ENCODE measurements at places on chromosomes 13 and 19. TPM values are rescaled to one million over a fixed set of nuclear protein-coding genes. Genes with fewer than 3 reads are reported as not detected.
A peak's percentile ranks its signal among the peaks of the same experiment; 100 is the strongest.

DNA sequence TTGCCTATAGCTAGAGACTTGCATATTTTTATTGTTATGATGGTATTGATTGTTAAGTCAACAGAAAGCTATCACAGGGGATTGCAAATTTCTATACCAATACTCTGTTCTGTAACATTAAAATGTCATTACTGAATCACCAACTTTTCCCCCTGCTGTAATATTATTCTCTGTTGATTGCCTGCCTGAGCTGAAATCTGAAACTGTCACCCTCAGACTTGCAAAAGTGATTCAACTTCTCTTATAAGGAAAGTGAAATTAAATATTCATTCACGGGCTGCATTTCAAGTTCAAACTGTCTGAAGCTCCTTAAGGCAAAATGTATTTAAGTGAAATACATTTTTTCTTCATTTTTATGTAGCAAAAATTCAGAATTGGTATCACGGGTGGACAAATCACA lies 723.2 kb downstream of the PCDH9 start:
- H3K36me3 ChIP-seq: no peaks in the 10 kb centered on the region
- no peak overlapping the region for H3K27ac ChIP-seq
- no peak for DNase-seq
- no peak overlapping the region for H3K4me3 ChIP-seq

PEX11G gene
- not detected for total RNA-seq

LILRA6 gene
- total RNA-seq: 5.2 TPM

- no peak overlapping the region for H3K4me3 ChIP-seq
- H3K36me3 ChIP-seq: peaks cover 60% of the 10 kb centered on the region
- no peak overlapping the region for H3K27ac ChIP-seq
Observed at GRCh38 chr13:110636701-110637201, 21.4 kb downstream of the NAXD start.

- H3K27me3 ChIP-seq: no peaks in the 10 kb centered on the region
- H3K27ac ChIP-seq: no peak overlapping the region
- no peaks in the 10 kb centered on the region for H3K36me3 ChIP-seq
Observed at GRCh38 chr13:50167224-50167947, 152.1 kb downstream of the KCNRG start.

DNA sequence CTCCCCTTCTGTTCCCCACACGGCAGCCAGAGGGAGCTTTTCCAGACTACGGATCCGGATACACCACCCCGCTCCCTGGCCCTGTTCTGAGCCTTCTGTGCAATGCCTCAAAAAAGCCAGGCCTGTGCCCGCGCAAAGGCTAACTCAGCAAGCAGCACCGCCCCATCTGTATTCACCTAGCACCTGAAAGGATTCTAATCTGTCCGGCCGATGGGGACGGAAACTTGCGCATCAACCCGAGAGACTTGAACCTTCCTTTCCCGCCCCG lies 589 bp downstream of the ZBTB45 start:
- DNase-seq: no peak
- H3K27me3 ChIP-seq: no peaks in the 10 kb centered on the region
- peak overlapping the region; percentile 94 for H3K27ac ChIP-seq
- peaks cover 13% of the 10 kb centered on the region for H3K4me1 ChIP-seq
- peak overlapping the region; percentile 97 for H3K4me3 ChIP-seq

- no peaks in the 10 kb centered on the region for H3K4me1 ChIP-seq
- H3K27ac ChIP-seq: no peak overlapping the region
- no peak for DNase-seq
- H3K4me3 ChIP-seq: no peak overlapping the region
- no peaks in the 10 kb centered on the region for H3K27me3 ChIP-seq
Observed at GRCh38 chr13:47896546-47896945, 104.5 kb downstream of the SUCLA2 start.

GRCh38 chr13:52446265-52446664 lies 4.2 kb downstream of the VPS36 start:
- no peaks in the 10 kb centered on the region for H3K36me3 ChIP-seq
- no peaks in the 10 kb centered on the region for H3K27me3 ChIP-seq
- no peak overlapping the region for H3K4me3 ChIP-seq
- no peak overlapping the region for H3K27ac ChIP-seq
- H3K4me1 ChIP-seq: peaks cover 30% of the 10 kb centered on the region

DNA sequence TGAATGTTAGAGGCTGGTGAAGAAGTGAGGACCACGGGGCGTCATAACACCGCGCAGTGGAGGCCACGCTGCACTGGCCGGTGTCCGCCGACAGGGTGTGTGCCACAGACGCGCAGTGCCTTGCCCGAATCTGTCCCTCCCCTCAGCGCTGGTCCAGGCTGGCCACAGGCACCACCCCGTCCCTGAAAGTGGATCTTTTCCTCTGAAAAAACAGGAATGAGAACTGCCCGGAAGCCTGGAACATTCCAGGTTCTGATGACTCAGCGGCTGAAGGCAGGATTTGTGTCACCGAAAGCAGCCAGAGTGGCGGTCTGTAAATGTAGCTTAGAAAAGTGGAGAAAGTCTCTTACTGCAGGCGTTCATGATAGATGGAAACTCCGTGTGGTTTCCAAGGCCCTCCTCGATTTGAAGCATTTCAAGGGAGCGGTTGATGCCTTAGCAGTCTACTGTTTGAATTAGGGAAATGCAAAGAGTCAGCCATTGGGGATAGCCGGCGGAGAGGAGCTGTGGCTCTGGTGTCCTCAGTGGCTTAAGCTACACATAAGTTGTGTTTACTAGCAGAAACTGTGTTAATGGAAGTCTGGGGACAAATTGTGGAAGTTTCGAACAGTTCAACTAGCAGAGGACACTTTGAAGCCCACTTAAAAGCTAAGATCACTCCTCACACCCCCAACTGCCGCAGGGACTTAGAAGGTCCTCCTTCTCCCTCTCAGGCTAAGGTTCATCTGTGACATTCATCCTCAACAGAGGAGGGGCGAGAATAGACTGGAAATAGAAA lies 70.8 kb downstream of the NUFIP1 start:
- peaks cover 24% of the 10 kb centered on the region for H3K4me1 ChIP-seq
- H3K4me3 ChIP-seq: peak overlapping the region; percentile 65
- no peaks in the 10 kb centered on the region for H3K27me3 ChIP-seq
- peak overlapping the region; percentile 96 for H3K27ac ChIP-seq

SF3A2 gene
- 23.8 TPM for total RNA-seq

DNA sequence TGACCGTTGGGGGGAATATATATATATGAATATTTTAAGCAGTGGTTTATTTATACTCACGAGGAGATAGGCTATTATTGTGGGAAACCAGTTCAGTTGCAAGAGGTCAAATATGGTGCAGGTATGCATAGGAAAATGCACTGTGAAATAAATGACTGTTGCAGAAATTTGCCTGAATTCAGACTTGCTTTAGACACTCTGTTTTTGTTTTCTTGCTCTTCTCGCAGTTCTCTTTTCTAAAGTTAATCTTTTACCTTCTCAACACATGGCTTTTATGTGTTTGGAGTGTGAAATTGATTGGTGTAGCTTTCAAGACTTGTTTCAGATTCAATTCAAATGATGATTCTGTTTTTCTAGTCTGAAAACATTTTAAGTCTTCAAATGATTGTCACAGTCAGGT lies 109.7 kb downstream of the LRCH1 start:
- H3K27ac ChIP-seq: no peak overlapping the region
- DNase-seq: no peak
- no peaks in the 10 kb centered on the region for H3K27me3 ChIP-seq
- no peak overlapping the region for H3K4me3 ChIP-seq
- H3K4me1 ChIP-seq: peaks cover 57% of the 10 kb centered on the region

- H3K27me3 ChIP-seq: no peaks in the 10 kb centered on the region
- DNase-seq: no peak
- H3K4me3 ChIP-seq: no peak overlapping the region
- no peak overlapping the region for H3K27ac ChIP-seq
Observed at GRCh38 chr13:56700324-56700723, 440.4 kb upstream of the PRR20A start.

DNA sequence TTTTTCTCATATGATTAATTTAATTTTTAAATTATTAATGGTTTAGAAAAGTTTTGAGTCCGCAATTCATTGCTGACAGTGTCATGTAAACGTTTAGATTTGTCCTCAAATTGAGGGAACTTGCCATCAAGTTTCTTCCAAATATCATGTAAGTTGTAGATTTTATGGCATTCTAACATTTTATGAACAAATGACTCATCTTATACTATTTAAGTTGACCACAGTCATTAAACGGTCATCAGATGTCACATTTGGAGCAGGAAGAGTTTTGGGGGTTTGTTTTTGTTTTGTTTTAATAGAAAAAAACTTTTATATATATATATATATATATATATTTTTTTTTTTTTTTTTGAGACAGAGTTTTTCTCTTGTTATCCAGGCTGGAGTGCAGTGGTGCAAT lies 4.3 kb downstream of the ZNF114 start:
- H3K36me3 ChIP-seq: no peaks in the 10 kb centered on the region
- H3K4me1 ChIP-seq: peaks cover 4% of the 10 kb centered on the region
- no peak overlapping the region for H3K27ac ChIP-seq
- H3K27me3 ChIP-seq: no peaks in the 10 kb centered on the region
- H3K4me3 ChIP-seq: no peak overlapping the region

DNA sequence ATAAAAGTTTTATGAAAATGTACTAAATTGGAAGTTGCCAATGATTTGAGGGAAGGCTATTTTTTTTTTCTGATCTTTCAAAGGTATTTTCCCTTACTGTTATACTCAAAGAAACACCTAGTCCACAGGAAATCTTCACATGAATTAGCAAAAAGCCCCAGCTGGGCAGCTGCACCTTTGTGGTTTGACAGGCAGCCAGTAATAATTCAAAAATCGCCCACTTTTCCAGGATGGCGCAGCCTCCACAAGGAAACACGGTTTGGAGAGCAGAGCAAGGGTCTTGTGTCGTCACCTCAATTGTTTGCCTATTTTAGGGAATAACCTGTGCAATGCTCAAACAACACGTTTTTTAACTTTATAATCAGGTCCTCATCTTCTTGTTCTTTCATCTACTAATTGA lies 324.9 kb upstream of the GPC6 start:
- H3K4me1 ChIP-seq: peaks cover 4% of the 10 kb centered on the region
- no peak overlapping the region for H3K27ac ChIP-seq
- H3K4me3 ChIP-seq: no peak overlapping the region
- no peak for DNase-seq
- H3K36me3 ChIP-seq: no peaks in the 10 kb centered on the region
- H3K27me3 ChIP-seq: no peaks in the 10 kb centered on the region

SIGLEC10 gene
- 13.3 TPM for total RNA-seq

ANGPTL8 gene
- not detected for total RNA-seq

KLF2 gene
- 34.9 TPM for total RNA-seq

DNA sequence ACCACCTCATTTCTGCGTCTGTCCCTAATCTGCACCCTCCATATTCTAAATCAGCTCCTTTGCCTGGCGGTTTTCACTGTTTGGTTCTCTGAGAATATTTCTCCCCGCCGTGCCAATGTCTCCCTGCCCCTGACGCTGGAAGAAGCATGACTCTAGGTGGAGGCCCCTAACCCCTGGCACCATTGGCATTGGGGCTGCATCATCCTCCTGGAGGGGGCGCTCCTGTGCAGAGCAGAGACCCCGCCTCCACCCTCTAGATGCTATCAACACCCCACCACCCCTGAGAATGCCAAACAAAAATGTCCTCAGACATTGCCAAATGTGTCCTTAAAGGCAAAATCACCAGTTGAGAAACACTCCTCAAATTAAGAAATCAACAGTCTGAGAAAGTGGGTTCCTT lies 6.5 kb downstream of the ZSCAN5B start:
- H3K4me3 ChIP-seq: no peak overlapping the region
- H3K27ac ChIP-seq: no peak overlapping the region
- no peaks in the 10 kb centered on the region for H3K4me1 ChIP-seq
- no peaks in the 10 kb centered on the region for H3K27me3 ChIP-seq

- H3K4me1 ChIP-seq: peaks cover 26% of the 10 kb centered on the region
- H3K4me3 ChIP-seq: no peak overlapping the region
- no peaks in the 10 kb centered on the region for H3K27me3 ChIP-seq
Observed at GRCh38 chr13:80145171-80145690, 195.7 kb downstream of the SPRY2 start.

PTH2 gene
- not detected for total RNA-seq

GRCh38 chr13:89900104-89900765 lies 1447.3 kb upstream of the MIR17HG start:
- H3K4me3 ChIP-seq: no peak overlapping the region
- no peak overlapping the region for H3K27ac ChIP-seq
- H3K36me3 ChIP-seq: no peaks in the 10 kb centered on the region
- no peak for DNase-seq

CGB1 gene
- total RNA-seq: not detected

- no peaks in the 10 kb centered on the region for H3K36me3 ChIP-seq
- no peaks in the 10 kb centered on the region for H3K27me3 ChIP-seq
- peak overlapping the region; percentile 82 for H3K4me3 ChIP-seq
- peaks cover 18% of the 10 kb centered on the region for H3K4me1 ChIP-seq
- no peak overlapping the region for H3K27ac ChIP-seq
Observed at GRCh38 chr19:4636151-4636717, 3.1 kb upstream of the TNFAIP8L1 start.

DNA sequence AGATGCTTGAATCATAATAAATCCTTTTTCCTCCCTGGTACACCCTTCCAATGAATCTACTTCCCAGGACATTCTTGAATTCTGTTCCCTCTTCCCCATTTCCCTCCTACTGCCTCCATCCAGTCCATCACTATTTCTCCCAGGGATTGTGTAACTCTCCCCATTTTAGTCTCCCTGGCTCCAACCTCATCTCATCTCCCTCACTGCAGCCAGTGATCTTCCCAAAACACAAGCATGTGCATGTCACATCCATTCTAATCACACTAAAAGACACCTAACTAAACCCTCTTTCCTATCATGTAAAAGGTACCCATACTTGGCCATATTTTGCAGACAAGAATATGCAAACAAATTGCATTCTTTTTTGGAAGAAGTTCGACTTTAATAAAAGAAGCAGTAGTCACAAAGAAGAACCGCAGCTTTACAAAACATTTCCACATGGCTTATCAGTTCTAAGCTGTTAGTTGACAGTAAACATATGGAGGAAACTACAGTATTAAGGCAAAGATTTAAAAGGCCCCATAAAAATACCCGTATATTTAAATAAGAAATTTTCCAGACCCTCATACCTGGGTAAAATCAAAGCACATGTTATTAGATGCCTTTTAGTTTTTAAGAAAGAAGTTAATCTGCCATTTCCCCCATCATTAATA lies 111.0 kb downstream of the KCTD12 start:
- no peaks in the 10 kb centered on the region for H3K27me3 ChIP-seq
- DNase-seq: no peak
- no peak overlapping the region for H3K27ac ChIP-seq
- H3K4me1 ChIP-seq: no peaks in the 10 kb centered on the region
- no peaks in the 10 kb centered on the region for H3K36me3 ChIP-seq

- H3K4me3 ChIP-seq: peak overlapping the region; percentile 75
- peak; percentile 51 for DNase-seq
- H3K27me3 ChIP-seq: no peaks in the 10 kb centered on the region
- no peaks in the 10 kb centered on the region for H3K36me3 ChIP-seq
- peaks cover 47% of the 10 kb centered on the region for H3K4me1 ChIP-seq
Observed at GRCh38 chr13:114130837-114131582, 1.4 kb downstream of the RASA3 start.

DNA sequence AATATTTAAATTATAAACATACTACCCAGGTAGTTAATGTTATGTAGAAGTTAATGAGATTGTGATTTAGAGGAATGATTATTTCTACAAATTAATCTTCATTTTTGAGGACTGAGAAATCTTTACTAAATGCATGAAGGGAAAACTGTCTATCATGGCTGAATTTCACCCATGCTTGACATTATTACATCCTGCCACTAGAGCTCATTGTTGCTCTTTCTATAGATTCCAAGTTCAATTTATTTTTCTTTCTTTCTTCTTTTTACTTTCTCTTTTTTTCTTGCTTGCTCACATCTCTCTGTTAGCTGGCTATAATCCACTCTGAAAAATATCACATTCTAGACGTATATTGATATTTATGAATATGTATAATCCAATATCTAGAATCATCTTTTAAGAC lies 505.0 kb upstream of the KLHL1 start:
- H3K27ac ChIP-seq: no peak overlapping the region
- H3K4me3 ChIP-seq: no peak overlapping the region
- H3K27me3 ChIP-seq: no peaks in the 10 kb centered on the region

MTIF3 gene
- 29.5 TPM for total RNA-seq
